ENCODE measurements at places on chromosomes 16 and 17.
A peak's percentile ranks its signal among the peaks of the same experiment; 100 is the strongest.

DNA sequence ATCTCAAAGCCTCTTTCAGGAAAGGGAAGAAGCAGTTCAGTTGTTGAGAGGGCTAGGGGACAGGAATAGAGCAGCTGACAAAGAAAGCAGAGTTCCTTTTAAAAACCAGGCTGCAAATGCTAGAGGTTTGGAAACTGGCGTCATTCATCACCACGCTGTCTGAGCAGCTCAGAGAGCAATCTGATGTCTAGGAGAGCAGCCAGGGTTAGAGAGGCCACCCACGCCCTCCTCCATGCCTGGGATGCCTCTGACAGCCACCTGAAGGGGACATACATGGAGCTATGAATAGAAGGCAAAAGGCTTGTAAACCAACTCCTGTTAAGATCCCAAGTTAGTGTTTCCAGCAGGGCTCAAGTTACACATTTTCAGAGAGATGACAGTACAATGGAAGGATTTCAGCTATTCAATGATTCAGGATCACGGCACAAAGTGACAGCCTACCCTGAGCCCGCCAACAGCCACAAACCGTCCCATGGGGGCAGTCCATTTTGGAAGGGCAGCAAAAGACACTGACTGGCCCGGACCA, 12.4 kb downstream of the RAB5C start:
- DNase-seq, result no peak

DNA sequence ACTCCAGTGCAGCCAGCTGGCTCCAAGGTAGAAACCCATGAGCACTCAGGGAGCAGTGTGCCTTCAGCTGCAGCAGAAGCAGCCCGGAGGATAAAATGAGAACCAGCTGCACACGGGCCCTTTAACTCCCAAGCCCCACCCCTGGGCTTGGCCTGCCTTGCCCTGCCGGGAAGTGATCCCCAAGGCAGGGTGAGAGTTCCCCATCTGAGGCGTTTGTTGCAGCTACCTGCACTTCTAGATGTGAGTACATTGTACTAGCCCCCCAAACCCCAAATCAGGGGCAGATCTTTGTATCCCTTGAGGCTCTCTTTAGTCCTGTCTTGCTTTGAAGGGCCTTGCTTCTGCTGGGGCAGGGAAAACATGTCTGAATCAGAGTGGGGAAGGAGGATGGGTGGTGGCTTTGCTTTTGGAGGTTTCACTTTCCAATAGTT, at the start of gene MVP:
Gene MVP (plus strand): TSS at position 192 of the 431 bp plus-strand sequence. CDS start 10,088 bp downstream, outside the sequence.
- DNase-seq, result peak; percentile 61

DNA sequence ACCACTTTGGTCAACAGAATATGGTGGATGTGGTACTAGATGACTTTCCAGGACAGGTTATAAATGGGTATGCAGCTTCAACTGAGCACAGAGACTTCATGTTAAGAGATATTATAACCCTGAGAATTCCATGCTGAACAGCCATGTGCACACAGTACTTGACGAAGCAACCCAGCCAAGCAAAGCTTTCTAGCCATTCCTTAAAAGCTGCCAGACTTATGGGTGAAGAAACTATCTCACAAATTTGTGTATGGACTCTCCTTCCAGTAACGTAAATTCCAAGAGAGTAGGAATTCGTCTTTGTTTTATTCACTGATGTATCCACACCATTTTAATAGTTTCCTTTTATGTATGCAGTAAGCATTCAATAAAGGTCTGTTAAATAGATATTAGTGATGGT, 76.1 kb downstream of the KANSL1 start:
- no peak for DNase-seq

GRCh38 chr16:65876056-65876408, 490.5 kb upstream of the CDH5 start:
- no peak for DNase-seq

DNA sequence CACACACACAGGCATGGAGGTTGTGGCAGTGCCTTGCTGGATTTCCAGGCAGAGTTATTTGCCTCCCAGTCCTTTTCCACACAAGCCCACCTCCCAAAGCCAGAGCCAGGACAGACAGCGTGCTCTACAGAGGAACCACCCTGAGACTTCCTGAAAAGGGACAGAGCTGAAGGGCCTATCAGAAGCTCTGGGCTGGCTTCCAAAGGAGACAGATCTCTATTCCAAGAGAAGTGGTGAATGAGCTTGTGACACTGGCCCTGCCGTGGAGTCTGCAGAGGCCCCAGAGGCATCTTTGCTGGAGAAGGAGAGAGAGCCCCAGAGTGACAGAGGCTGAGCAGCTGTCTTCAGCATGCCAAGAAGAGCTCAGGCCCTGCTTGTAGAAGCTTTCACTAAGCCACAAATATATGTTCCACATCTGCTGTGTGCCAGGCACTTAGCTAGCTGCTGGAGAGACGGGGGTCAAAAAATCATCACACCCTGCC, 8.3 kb upstream of the LPCAT2 start:
- no peak for DNase-seq

Measured in LoVo (cell line).